ENCODE measurements at places on chromosomes 11 and 22. TPM values are rescaled to one million over a fixed set of nuclear protein-coding genes. Genes with fewer than 3 reads are reported as not detected.

KIF18A gene
- total RNA-seq, result 0.45 TPM

MMP8 gene
- not detected for total RNA-seq

TMEM151A gene
- 18.3 TPM for total RNA-seq

CHADL gene
- total RNA-seq, result 15.6 TPM

YAP1 gene
- 400 TPM for total RNA-seq

KRTAP5-9 gene
- total RNA-seq, result not detected

FXYD2 gene
- total RNA-seq, result not detected

GRCh38 chr11:35553831-35554230 lies 28.4 kb upstream of the PAMR1 start:
- no peaks in the 10 kb centered on the region for H3K27me3 ChIP-seq
- peaks cover 5% of the 10 kb centered on the region for H3K4me1 ChIP-seq
- no peak overlapping the region for H3K27ac ChIP-seq
- no peaks in the 10 kb centered on the region for H3K36me3 ChIP-seq
- no peak for DNase-seq

DNA sequence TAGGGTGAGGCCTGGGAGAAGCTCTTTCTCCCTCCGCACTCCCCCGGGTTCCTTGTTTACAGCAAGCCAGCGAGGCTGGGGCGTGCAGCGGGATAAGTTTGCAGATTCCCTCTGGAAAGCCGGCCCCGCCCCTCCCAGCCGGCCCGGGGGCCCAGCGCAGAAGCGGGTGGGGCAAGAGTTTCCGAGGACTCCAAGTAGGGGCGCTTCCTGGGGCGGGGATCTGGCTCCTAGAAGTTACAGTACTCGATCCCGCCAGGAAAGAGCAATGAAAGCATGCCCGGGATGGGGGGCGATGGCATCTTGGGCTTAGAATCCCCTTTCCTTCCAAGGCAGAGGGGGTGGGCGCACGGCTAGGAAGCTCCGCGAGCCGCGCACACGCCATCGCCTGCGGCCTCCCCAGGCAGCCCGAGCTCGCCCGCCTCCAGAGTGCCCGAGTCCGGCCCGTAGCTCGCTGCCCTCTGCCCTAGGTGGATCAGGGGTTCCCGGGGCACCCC lies 385 bp downstream of the TST start:
- H3K36me3 ChIP-seq, result peaks cover 10% of the 10 kb centered on the region
- H3K27ac ChIP-seq, result peak overlapping the region; percentile 97
- H3K27me3 ChIP-seq, result no peaks in the 10 kb centered on the region
- DNase-seq, result peak; percentile 90
- H3K4me1 ChIP-seq, result peaks cover 84% of the 10 kb centered on the region

DNA sequence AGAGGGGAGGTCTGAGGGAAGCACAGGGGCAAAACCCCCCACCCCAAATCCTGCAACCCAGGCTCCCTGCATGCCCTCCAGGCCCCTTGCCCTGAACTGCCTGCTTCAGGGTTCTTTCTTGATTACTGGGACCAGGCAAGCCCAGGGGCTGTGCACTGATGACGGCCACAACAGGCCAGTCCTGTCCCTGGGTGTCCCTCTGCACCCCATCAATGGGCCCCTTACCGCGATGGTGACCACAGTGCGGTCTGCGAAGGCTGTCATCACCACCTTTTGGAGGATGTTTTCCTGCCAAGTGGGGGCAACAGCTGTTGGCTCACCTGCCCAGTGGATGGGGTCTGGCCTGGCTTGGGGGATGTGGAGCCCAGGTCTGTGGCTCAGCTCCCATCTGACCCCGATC lies 5.0 kb upstream of the KCNJ11 start:
- H3K36me3 ChIP-seq, result no peaks in the 10 kb centered on the region
- H3K27ac ChIP-seq, result no peak overlapping the region
- H3K4me3 ChIP-seq, result no peak overlapping the region
- DNase-seq, result no peak
- no peaks in the 10 kb centered on the region for H3K27me3 ChIP-seq
- peaks cover 13% of the 10 kb centered on the region for H3K4me1 ChIP-seq

GRCh38 chr11:77036398-77036797 lies 2.2 kb downstream of the B3GNT6 start:
- H3K27ac ChIP-seq, result no peak overlapping the region
- no peaks in the 10 kb centered on the region for H3K36me3 ChIP-seq
- peak; percentile 42 for DNase-seq
- peaks cover 16% of the 10 kb centered on the region for H3K4me1 ChIP-seq
- no peak overlapping the region for H3K4me3 ChIP-seq

DNA sequence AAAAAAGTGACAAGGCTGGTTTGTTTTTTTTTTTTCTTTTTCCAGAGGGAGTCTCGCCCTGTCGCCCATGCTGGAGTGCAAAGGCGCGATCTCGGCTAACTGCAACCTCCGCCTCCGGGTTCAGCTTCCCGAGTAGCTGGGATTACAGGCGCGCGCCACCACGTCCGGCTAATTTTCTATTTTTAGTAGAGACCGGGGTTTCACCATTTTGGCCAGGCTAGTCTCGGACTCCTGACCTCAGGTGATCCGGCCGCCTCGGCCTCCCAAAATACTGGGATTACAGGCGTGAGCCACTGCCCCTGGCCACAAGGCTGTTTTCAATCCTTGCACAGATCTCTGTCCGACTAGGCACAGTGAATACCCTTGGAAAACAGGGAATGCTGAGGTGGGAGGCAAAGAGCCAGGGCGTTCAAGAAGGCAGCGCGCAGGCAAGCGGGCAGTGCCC lies 566 bp downstream of the ATP6V1E1 start:
- peaks cover 14% of the 10 kb centered on the region for H3K36me3 ChIP-seq
- DNase-seq, result no peak
- H3K27ac ChIP-seq, result peak overlapping the region; percentile 98
- H3K27me3 ChIP-seq, result no peaks in the 10 kb centered on the region
- peaks cover 23% of the 10 kb centered on the region for H3K4me1 ChIP-seq

DNA sequence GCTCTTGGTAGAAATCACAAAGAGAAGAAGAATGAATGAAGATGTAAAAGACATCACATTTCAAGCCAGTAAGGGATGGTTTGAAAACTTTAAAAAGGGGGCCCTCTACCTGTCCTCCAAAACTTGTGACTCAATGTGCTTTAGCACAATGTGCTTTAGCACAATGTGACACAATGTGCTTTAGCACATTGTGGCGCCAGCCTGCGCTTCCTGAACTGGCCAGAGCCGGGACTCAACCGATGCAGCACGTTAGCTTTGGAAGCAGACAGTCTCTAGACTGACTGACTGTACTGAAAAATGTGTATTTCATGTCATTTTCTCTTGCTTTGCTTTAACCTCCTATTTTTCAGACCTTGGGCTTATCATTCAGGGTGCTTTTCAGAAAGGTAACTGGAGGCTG lies 63.5 kb downstream of the FAM83F start:
- peaks cover 50% of the 10 kb centered on the region for H3K4me1 ChIP-seq
- H3K4me3 ChIP-seq, result no peak overlapping the region
- peak; percentile 35 for DNase-seq
- no peaks in the 10 kb centered on the region for H3K27me3 ChIP-seq

GRCh38 chr11:10990637-10991193 lies 132.9 kb upstream of the ZBED5 start:
- H3K4me3 ChIP-seq, result no peak overlapping the region
- H3K4me1 ChIP-seq, result no peaks in the 10 kb centered on the region
- H3K27me3 ChIP-seq, result no peaks in the 10 kb centered on the region
- H3K36me3 ChIP-seq, result no peaks in the 10 kb centered on the region
- no peak overlapping the region for H3K27ac ChIP-seq
- no peak for DNase-seq

- H3K27me3 ChIP-seq, result no peaks in the 10 kb centered on the region
- H3K36me3 ChIP-seq, result no peaks in the 10 kb centered on the region
- H3K4me1 ChIP-seq, result peaks cover 80% of the 10 kb centered on the region
- peak overlapping the region; percentile 18 for H3K4me3 ChIP-seq
- peak; percentile 98 for DNase-seq
Observed at GRCh38 chr11:57778318-57779037, 16.9 kb downstream of the CTNND1 start.

DNA sequence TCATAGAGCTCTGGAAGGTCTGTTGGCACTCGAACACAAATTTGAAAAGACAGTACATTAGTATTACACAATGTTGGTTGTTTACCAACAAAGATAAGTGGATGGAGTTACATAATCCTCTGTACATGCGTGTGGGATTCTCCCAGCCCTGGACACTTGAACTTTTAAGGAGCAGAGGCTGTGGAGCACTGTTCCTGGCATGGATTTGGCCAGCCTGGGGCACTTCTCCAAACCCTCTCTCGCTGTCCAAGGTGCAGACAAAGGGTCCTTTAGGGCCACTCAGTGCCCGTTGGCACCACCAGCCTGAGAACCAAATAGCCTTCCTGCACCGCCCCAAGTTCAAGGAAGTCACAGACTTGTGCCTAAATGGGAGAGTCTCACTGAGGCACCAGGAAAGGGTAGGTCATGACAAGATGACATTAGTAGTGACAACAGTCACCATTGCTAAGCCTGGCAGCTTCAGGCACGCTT lies 1.6 kb upstream of the ANO1 start:
- H3K27ac ChIP-seq, result no peak overlapping the region
- H3K36me3 ChIP-seq, result no peaks in the 10 kb centered on the region
- H3K27me3 ChIP-seq, result peaks cover 21% of the 10 kb centered on the region
- DNase-seq, result no peak

GRCh38 chr11:103618528-103618927 lies 417.9 kb upstream of the DDI1 start:
- no peak overlapping the region for H3K4me3 ChIP-seq
- H3K4me1 ChIP-seq, result no peaks in the 10 kb centered on the region
- no peak for DNase-seq

GRCh38 chr11:38046571-38047135 lies 1448.6 kb upstream of the RAG2 start:
- H3K4me1 ChIP-seq, result no peaks in the 10 kb centered on the region
- no peaks in the 10 kb centered on the region for H3K27me3 ChIP-seq
- no peak for DNase-seq
- no peaks in the 10 kb centered on the region for H3K36me3 ChIP-seq
- no peak overlapping the region for H3K4me3 ChIP-seq

DNA sequence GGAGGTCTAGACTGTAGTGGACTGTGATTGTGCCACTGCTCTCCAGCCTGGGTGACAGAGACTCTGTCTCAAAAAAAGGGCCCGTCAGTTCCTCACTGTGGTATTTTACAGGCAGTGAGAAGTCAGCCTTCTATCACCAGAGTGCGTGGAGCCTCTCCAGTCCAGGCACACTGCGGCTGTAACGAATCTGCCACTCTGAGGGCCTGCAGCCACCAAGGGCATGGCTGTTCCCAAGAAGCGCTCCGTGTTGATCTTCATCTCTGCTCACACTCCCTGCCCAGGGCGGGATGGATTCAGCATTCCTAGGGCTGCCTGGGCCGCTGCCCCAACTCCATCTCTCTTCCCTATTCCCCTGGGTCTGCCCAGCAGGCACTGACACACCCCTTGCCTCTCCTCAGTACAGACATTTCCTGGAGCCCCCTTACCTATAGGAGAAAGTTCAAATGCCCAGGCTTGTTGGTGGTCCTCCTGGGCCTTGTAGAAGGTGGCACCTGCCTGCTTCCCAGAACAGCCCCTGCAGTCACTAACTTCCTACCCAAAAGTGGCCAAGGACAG lies 148.4 kb downstream of the CACNA1I start:
- no peaks in the 10 kb centered on the region for H3K36me3 ChIP-seq
- no peak overlapping the region for H3K27ac ChIP-seq
- H3K4me3 ChIP-seq, result no peak overlapping the region
- no peak for DNase-seq
- H3K4me1 ChIP-seq, result no peaks in the 10 kb centered on the region

GRCh38 chr11:125304136-125304535 lies 139.6 kb downstream of the PKNOX2 start:
- no peaks in the 10 kb centered on the region for H3K36me3 ChIP-seq
- no peaks in the 10 kb centered on the region for H3K27me3 ChIP-seq
- no peak overlapping the region for H3K4me3 ChIP-seq

DNA sequence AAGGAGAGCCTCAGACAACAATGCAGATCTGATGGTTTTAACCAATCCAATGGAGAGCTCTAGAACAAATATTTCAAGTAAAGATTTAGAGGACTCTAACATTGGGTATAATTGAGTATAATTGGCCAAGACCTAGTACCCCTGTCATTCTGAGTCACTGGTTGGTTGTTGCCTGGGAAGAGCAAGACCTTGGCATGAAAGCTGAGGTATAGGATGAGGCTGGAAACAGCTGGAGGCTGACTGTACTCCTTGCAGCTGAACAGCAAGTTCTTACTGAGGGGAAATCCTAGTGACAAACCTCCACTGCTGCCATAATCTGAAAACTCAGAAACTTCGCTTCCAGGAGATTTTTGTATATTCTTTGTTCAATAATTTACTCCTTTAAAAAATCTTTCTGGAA lies 54.3 kb upstream of the MUC15 start:
- no peak for DNase-seq
- no peaks in the 10 kb centered on the region for H3K27me3 ChIP-seq
- H3K27ac ChIP-seq, result no peak overlapping the region
- no peaks in the 10 kb centered on the region for H3K4me1 ChIP-seq
- no peaks in the 10 kb centered on the region for H3K36me3 ChIP-seq

All from stomach (tissue), 19 donors.